Suppressor macrophage (primary cell): ENCODE measurements at places on chromosomes 12 and 14.
A peak's percentile ranks its signal among the peaks of the same experiment; 100 is the strongest.

DNA sequence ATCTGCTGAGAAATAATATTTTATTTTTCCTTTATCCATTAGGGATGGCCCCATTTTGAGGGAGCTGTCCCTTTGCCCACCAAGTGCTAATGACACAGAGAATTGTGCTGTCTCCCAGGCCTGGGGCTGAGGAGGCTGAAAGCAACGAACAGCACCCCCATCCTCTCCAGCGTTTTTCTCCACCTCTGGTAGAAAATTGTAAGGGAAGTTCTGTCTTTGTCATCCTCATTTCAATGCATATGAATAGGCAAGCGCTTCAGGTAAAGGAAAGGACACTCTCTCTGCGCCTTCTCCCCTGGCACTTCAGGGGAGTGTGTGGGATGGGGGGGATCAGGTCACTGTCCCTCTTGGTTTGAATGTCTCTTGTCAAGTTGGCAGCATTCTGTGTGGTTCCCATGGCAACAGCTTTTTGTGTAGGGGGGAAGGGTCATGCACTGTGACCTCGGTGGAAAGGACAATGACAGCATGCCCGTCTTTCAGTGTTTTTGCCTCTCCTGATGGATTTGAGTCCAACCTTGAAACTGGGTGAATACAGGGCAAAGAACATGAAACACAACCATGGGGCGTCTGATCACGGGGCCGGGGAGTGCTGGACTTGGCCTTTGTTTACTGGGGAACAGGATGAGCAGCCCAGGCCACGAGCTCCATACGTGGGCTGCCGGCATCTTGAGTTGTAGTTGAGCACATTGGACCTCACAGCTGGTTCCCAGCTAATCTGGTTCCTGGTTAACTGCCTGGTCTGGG lies 230.2 kb downstream of the VRK1 start:
- DNase-seq = no peak

DNA sequence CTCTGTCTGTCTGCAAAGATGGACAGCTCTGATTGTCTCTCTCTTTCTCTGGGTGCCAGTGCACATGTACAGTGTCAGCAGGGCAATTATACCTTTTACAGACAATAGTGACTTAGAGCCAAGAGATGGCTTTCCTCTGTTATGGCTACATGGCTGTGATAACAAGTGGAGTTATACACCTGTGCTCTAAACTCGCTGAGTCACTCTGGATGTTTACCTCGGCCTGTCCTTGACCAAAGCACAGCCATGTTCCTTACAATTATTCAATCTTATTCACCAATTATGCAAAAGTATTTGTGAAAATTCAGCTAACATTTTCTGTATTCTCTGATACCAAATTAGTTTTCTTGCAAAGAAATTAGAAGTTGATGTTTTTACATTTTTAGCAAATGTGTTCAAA lies 475.5 kb upstream of the CCDC196 start:
- DNase-seq = no peak

DNA sequence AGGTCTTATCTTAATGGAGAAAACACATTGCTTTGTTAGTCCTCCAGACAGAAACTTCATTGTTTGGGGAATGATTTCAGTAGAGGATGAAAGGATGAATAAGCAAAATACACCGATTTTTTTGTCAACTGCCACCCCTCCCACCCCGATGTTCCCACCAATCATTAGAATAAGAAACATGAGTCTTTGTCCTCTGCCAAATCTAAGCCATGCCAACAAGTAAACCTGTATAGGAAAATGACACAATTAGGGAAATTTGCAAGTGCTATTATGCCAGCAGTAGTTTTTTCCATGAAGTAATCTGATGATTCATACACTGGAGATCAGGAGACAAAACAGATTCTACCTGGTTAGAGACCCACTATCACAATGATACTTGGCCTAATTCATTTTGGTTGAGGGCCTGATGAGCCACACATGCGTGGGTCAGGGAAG lies 35.9 kb downstream of the FLRT2 start:
- no peak for DNase-seq

DNA sequence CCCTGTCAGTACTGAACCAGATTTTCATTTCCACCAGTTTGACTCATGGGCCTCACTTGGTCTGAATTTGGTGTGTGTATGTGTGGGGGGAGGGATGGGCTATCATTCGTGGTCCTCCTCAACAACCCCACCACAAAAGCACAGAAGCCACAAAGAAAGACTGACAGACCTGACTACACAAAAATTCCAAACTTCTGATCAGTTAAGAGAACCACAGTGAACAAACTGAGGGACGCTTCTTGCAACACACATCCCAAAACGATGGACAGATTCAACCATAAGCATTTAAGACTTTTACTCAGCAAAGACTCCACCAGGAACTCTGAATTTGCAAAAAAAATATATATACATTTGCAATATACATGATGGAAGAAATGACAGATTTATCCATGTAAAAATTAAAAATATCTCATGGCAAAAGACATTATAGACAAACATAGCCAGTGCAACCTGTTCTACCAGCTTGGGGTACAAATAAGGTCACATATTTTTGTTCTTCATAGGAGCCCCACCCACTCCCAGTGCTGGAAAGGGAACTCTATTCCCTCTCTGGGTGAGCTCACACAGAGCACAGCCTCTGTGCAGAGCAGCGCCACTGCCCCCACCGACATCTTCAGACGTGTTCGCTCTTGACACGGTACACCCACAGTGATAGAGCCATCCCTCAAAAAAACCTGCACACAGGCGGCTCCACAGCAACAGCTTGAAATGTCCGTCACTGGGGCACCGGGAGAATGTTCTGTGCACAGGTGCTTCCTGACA lies 49.7 kb downstream of the JAG2 start:
- DNase-seq = peak; percentile 30

DNA sequence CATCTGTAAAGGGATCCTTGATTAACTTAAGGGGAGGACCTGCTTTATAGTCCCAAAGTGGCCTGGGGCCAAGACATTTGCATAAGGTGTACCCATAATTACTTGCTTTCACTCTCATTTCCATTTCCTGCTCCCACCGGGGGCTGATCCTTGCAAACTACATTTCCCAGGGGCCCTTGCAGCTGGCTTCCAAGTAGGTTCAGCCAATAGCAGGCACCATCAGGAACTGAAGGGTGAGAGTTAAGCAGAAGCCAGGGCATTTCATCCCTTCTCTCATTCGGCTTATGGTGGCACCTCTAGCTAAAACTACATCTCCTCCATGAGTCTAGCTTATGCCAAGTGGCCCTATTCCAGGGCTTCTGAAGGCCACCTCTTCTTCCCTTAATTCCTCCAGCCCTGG lies 88.8 kb downstream of the CCDC60 start:
- no peak for DNase-seq

- no peak for DNase-seq
Observed at GRCh38 chr12:87807086-87807485, 222.1 kb downstream of the C12orf50 start.

GRCh38 chr12:20808521-20808920 lies 2.0 kb upstream of the SLCO1B3 start:
- DNase-seq = no peak

- no peak for DNase-seq
Observed at GRCh38 chr12:89951050-89951693, 242.5 kb upstream of the ATP2B1 start.

DNA sequence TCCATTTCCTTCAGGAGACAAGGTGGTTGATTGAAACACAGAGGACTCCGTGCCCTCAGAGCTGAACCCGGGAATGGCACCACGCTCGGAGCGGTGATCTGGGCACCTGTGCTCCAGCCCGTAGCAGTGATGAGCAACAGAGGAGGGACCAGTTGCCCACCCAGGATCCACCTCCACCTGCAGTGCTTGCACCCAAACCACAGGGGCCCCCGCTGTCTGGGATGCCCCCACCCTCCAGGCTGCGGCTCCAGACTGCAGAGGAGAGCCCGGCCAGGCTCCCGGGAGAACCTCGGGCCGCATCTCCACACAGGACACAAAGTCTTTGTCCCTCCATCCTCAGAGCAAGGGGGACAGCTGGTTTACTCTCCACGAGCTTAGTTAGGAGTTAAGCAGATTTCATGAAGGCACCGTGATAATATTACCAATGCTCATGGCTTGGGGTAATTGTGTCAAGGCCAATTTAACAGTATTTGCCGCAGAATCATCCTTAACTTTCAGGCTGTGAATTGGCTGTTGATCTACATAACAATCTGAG lies 100.6 kb downstream of the TNFAIP2 start:
- no peak for DNase-seq
